ENCODE measurements at places on chromosomes 3 and 15.

GRCh38 chr3:127071597-127072001 is 88.7 kb downstream of the PLXNA1 start:
- DNase-seq: no peak

- peak; percentile 4 for DNase-seq
Measured at GRCh38 chr3:24773798-24774197, 279.1 kb upstream of the THRB start.

DNA sequence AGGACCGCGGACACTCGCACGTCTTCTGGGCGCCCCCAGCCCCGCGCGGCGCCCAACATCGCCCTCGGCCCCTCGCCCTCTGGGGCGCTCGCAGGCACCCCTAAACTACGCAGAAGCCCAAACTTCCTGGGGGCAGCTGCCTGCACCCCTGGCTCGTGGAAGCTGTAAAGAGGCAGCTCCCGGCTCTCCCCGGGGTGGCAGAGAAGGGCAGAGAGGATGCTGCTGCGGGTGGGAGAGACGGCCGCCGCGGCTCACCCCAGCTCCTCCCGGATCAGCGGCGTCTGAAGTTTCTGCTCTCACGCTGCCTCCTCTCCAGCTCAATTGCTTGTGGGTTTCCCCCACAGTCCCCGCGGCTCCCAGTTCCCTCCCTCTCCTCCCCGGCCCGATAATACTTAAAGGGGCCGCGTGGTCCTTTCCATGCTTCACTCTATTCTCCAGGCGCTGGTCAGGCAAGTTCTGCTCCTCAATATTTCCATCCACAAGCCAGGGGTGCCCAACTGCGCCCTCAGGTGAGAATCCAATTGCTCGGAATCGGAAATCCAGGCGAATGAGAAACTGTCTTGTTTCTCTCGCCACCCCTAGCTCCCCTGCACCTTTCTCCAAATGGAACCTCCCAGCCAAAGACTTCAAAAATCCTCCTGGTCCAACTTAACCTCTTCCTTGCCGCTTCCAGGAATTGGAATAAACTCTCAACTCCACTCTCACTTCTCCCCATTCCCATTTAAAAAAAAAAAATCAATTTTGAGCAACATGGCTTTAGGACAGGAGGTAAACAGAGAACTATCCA is 748.5 kb downstream of the ROBO1 start:
- DNase-seq: peak; percentile 85

GRCh38 chr3:134211797-134212196 is 38.9 kb downstream of the RYK start:
- peak; percentile 46 for DNase-seq

- DNase-seq: no peak
Measured at GRCh38 chr3:32297366-32297765, 58.9 kb downstream of the CMTM8 start.

DNA sequence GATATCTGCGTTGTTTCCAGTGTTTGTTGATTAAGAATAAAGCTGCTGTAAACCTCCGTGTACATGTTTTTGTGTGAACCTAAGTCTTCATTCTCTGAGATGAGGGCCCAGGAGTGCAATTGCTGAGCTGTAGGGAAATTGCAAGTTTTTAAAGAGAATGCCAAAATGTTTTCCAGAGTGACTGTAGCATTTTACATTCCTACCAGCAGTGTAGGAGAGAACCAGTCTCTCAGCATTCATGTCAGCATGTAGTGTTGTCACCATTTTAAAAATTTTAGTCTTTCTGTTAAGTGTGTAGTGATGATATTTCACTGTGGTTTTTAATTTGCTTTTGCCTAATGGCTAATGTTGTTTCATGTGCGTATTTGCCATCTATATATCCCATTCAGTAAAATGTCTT is 3.4 kb upstream of the MGLL start:
- DNase-seq: no peak

- DNase-seq: no peak
Measured at GRCh38 chr3:192675958-192676649, 51.2 kb downstream of the FGF12 start.

GRCh38 chr3:113898892-113899291 is 48.9 kb upstream of the ZDHHC23 start:
- DNase-seq: peak; percentile 53

DNA sequence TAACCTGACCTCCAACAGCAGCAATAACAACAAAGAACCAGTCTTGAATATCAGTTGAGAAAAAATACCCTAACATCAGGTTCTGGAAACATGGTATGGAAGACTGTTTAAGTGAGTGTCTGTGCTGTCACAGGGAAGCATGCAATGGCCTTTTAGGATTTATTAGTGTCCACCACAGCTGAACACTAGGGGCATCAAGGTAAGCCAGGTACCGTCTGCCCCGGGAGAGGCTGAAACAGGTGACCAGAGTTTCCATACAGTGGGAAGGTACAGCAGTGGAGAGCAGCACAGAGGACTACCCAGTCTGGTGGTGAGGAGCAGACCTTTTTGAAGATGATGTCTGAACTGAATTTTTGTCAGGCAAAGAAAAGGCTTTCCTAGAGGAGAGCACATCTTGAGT is 18.4 kb downstream of the ZDHHC23 start:
- DNase-seq: no peak

- peak; percentile 10 for DNase-seq
Measured at GRCh38 chr15:44584162-44584749, 47.3 kb downstream of the EIF3J start.

- DNase-seq: no peak
Measured at GRCh38 chr3:134600206-134600605, 50.6 kb downstream of the KY start.

GRCh38 chr3:42763021-42763420 is 10.0 kb downstream of the CCDC13 start:
- DNase-seq: peak; percentile 32

DNA sequence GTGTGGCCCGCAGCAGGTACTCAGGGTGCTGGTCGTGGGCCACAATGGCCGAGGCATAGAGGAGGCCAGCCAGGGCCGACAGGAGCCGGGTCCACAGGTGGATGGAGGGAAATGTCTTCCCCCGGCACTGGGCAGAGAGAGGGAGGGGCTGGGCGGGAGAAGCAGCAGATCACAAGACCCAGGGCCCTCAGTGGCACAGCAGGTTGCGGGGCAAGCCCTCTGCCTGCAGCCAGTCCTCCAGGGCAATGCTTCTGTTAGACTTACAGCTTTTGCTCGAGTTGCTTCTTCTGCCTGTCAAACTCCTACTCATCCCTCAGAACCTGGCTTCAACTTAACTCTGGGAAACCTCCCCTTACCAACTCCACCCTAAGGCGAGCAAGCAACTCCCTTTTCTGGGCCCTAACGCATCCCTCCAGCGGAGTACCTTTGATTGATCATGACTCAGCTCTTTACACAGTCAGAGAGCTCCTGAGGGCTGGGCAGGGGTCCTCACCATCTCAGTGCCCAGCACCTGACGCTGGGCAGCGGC is 16.0 kb downstream of the TMEM44 start:
- DNase-seq: no peak

GRCh38 chr15:55846116-55846707 is 103.3 kb upstream of the PRTG start:
- DNase-seq: peak; percentile 83

DNA sequence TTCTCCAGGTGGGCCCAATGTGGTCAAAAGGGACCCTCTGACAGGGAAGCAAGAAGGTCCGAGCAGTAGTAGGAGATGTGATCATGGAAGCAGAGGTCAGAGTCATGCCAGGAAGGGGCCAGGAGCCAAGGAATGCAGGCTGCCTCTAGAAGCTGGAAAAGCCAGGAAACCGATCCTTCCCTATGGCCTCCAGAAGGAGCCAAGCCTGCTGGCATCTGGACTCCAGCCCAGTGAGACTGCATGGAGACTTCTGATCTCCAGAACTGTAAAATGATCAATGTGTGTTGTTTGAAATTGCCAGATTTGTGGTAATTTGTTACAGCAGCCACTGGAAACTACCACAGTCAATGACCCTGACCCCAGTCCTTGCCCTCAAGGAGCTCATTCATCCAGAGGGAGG is 56.8 kb upstream of the SPATA12 start:
- no peak for DNase-seq

DNA sequence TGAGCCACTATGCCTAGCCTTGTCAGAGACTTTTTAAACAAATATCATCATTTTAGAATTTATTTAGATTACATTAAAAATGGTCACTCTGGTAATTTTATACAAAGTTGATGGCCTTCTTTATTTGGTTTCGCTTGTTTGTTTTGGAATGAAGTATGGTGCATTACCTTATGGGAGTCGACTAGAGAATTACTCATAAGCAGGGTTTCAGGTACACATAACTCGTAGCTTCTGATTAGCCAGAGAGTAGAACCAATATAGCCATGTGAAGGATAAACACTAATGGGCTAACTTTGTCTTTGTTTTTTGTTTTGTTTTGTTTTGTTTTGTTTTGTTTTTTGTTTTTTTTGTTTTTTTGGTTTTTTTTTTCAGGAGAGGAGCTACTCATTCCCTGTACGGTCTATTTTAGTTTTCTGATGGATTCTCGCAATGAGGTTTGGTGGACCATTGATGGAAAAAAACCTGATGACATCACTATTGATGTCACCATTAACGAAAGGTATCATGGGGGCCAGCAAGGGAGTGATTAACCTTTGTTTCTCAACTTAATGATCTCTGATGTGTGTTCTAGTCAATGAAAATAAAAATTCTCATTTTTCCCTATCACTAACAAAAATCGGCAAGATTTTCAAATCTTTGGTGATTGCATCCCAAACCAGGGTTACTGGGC is 113.2 kb downstream of the IL1RAP start:
- no peak for DNase-seq

DNA sequence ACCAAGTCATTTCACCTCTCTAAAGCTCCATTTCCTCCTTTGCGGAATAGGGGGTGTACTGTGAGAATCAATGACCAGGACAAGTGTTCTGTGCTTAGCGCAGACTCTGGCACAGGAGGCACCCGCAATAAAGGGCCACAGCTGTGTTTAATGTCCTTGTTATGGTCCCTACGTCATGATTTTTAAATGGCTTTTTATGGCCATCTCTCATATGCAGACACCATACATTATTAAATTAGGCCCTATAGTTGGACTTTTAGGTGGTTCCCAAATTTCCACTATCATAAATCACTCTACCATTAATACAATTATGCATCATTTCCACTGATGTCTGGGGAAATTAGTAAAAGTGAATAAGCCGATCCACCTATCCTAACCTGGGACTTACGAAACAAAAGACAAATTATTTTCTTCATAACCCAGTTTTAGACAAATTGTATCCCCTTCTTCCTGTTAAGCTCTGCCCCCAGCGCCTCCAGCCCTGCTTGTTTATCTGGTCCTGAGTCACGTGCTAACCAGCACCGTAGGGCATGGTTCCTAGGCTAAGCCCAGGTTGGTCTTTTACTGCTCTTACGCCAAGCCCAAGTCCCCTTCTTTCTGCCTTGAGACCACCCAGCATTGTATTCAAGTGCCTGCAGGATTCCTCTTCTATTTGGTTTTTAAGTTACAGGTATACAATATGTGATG is 278.3 kb downstream of the SHQ1 start:
- no peak for DNase-seq

DNA sequence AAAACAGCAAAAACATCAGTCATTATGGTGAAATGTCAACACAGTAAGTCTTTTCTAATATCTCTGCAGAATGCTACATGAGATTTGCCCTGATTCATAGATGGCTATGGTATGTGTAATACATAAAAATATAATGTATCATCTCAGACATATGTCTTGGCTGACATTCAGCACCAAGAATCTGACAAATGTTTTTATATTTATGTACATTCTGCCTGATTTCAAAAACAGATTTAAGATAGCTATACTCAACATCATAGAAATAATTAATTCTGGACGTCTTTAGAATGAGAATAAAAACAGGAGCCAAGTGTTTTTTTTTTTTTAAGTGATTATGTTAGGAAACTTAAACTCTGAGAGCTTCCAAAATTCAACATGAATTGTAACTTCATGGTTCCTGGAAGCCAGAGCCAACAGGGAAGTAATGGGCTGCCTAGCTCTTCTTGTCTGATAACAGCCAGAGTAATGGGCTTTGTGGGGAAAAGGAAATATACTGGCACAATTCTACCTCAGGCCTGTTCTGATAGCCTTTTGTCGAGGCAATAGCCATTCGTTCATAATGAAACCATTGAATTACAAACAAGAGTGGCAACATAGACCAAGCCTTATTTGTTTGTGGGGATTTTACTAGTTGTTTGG is 184.4 kb downstream of the VGLL4 start:
- DNase-seq: peak; percentile 7

Measured in HFFc6 (cell line).